ENCODE measurements at places on chromosomes 1 and 21.

- no peak for DNase-seq
These were observed 375.3 kb upstream of the C1orf87 start for GRCh38 chr1:60448850-60449249.

GRCh38 chr1:204728045-204728444, 42.5 kb upstream of the LRRN2 start:
- DNase-seq: no peak

DNA sequence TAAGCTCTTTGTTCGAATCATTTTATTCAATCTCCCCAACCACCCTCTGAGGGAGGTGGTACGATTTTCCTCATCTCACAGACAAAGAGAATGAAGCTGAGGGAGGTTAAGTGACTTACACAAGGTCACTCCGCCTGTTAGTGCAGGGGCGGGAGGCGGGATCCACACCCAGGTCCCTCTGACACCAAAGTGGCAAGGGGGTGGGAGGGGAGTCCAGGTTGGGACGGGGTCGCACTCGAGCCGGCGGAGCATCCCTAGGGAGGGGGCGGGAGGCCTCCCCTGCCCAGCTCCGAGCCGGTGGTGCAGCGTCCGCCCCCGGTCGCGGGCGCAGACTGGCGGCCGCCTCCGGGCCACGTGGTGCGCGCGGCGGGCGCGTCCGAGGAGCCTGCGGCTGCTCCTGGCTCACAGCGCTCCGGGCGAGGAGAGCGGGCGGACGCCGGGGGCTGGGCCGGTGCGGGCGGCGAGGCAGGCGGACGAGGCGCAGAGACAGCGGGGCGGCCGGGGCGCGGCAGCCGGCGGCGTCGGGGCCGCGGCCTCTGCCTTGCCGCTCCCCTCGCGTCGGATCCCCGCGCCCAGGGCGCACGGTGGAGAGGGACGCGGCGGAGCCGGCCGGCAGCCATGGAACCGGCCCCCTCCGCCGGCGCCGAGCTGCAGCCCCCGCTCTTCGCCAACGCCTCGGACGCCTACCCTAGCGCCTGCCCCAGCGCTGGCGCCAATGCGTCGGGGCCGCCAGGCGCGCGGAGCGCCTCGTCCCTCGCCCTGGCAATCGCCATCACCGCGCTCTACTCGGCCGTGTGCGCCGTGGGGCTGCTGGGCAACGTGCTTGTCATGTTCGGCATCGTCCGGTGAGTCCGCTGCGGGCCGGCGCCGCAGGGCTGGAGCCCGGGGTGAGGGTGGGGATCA, at the start of gene OPRD1:
Gene OPRD1, plus strand, starts transcription at position 405 of the 903 bp plus-strand sequence. Its CDS starts 214 bp downstream, at position 619.
- DNase-seq: no peak

DNA sequence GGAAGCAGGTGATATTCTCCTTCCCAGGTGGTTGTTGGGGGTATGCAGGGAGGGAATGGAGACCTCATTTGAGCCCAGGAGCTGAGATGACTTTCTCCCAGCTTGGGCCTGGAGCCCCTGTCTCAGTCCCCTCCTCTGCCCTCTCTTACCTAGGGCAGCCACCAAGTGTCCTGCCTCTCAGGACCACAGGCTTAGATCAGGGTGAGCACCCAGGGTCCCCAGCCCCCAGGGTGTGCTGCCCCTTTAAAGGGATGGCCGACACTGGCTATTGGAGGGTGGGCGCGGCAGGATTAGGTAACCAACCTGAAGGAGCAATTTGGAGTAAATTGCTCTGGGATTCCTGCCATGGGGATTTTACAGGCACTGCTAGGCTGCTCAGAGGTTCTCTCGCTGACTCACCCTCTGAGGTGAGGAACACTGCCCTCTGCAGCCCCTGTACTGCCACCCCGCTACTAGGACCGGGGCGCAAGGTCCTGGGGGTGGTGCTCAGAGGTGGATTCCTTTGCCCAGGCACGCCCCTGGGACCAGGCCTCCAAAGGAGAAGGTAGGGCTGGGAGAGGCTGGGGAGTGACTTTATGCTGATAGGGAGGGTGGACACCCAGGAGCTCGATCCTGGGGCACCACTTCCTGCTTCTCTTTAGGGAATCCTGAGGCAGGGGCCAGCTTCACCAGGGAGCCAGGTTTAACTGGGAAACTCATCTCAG, 1.5 kb downstream of the RPS6KA1 start:
- peak; percentile 45 for DNase-seq

GRCh38 chr1:32500387-32501209, 35.7 kb downstream of the ZBTB8B start:
- peak; percentile 91 for DNase-seq

DNA sequence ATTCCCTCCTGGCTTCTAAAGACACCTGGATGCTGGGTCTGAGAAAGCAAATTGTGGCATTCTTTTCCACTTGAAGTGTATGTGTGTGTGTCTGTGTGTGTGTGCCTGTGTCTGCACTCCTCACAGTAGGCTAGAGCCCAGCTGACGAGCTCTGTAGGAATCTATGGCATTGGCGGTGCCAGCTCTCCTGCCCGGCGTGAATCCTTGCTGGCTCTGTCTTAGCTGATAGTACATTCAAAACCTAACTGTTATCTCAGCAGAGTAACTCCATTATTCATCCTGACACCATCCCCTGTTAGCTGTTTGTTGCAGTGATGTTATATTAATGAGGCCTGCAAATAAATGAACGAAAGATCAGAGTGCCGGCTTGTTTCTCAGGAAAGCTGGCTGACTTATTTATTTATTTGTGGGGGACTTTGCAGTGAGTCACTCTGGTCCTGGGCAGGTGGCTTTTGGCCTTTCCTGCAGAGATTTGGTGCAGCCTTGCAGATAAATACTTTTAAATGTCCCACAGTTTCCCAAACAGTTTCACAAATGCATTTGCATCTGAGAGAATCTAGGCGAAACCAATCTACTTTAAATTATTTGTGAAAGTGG, 160.6 kb upstream of the CD34 start:
- no peak for DNase-seq

DNA sequence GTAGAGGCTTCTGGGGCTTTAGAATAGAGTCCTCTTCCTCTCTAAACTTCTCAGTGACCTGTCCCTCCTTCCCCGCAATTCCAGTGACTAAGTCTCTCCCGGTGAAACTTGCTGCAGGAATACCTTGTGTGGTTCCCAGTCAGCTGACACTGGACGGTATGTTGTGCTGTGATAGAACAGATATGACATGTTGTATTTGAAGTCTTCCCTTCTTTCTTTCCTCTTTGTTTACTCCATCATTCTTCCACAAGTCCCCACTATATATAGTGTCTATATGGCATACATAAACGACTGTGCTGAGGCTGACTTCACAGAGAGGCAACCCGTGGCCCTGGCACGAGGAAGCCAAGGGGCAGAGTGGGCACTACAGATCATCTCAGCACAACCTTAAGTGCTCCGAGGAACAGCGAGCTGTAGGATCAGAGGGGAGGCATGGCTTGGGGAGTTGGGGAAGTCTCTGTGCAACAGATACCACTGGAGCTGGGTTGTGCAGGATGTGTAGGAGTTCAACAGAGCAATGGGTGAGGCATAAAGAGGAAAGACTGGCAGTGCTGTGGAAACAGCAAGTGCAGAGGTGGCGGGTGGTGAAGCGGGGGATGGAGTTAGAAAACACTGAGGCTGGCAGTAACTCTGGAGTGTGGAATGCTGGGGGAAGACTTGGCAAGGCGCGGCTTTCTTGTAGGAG, 237.8 kb downstream of the TRABD2B start:
- no peak for DNase-seq

DNA sequence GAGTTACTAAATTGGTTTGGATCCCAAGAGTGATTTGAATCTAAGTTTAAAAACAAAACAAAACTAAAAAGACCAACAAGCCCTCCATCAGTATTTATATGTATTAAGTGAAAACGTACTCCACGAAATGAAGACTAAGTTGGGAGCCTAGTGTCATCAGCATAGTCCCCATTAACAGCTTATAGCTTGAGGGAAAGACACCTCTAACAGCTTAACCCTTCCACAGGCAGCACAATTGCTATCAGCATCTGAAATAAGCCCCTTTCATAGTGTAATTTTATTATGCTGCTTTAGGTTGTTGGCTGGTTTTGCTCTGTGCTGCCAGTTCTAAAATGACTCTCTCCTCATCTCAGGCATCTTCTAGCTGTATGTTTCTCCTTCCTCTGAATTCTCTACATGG, 25.8 kb upstream of the ST6GALNAC5 start:
- no peak for DNase-seq

DNA sequence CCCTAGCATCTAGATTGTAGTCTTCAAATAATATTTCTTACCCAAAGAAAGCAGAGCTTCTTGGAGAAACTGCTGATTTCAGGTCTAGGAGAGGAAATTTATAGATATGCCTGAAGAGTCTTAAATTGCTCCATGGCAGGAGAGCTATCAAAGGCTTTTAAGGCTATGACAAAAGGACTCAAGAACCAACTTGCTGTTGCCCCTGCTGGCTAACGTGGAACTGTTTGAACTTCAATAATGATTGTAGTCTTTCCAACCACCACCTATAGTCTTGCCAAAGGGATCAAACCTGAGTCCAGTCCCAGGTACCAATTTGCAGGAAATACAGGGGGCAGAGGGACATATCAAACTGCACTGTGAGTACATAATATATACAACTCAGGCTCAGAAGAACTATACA, 336.2 kb upstream of the ESRRG start:
- no peak for DNase-seq

- DNase-seq: no peak
These were observed 241.5 kb downstream of the FOXD2 start for GRCh38 chr1:47679301-47679791.

- peak; percentile 36 for DNase-seq
These were observed 62.4 kb downstream of the CD247 start for GRCh38 chr1:167455786-167456446.

GRCh38 chr1:177122461-177123251, 41.9 kb downstream of the ASTN1 start:
- DNase-seq: no peak

- no peak for DNase-seq
These were observed 240.2 kb upstream of the LYPLAL1 start for GRCh38 chr1:218933513-218933912.

- peak; percentile 25 for DNase-seq
These were observed 9.9 kb upstream of the COG2 start for GRCh38 chr1:230632273-230632873.

DNA sequence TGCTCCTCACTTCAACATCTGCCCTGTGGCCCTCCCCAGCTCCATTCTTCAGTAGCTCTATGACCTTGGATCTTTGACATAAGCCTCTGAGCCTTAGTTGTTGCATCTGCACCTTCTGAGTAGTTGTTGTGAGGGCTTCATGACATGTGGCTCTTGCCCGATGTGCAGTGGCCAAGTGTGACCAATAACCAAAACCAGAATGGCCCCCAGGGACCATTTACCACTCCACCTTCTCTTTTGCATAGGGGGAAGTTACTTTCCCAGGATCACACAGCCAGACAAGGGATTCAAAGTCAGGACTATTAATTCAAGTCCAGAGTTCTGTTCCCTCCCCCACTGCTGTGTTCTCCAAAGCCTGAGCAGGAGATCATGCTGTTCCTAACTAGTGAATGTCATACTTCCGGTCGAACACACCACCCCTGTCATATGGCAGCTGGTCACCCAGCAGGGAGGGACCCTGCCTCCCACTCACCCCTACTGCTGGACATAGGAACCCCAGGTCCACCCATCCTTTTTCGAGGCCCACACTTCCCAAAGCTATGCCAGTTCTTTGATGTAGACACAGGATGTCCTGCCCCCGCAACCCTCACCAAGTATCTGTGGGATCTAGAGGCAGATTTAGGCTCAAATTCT, 4.0 kb downstream of the FGR start:
- no peak for DNase-seq

DNA sequence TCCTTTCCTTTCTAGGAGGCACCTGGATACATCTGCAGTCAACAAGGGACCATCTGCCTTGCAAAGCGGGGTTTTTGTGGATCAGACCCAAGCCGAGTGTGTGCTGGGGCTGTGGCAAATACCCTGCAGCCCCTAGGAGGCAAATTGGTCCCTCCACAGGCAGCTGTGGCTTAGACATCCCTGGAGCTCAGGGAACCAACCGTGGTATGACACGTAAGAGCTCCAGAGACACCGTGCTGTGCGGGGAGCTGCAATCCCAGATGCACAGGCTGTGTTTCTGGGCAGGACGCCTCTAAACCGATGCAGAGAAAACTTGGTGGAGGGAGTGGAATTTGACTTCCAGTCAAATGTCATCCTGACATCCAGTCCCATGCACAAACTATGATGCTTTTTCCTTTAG, 141.5 kb downstream of the KAZN start:
- DNase-seq: no peak

GRCh38 chr1:53825306-53825705, 12.8 kb downstream of the NDC1 start:
- DNase-seq: no peak

- no peak for DNase-seq
These were observed 44.1 kb downstream of the MEGF6 start for GRCh38 chr1:3566951-3567804.

DNA sequence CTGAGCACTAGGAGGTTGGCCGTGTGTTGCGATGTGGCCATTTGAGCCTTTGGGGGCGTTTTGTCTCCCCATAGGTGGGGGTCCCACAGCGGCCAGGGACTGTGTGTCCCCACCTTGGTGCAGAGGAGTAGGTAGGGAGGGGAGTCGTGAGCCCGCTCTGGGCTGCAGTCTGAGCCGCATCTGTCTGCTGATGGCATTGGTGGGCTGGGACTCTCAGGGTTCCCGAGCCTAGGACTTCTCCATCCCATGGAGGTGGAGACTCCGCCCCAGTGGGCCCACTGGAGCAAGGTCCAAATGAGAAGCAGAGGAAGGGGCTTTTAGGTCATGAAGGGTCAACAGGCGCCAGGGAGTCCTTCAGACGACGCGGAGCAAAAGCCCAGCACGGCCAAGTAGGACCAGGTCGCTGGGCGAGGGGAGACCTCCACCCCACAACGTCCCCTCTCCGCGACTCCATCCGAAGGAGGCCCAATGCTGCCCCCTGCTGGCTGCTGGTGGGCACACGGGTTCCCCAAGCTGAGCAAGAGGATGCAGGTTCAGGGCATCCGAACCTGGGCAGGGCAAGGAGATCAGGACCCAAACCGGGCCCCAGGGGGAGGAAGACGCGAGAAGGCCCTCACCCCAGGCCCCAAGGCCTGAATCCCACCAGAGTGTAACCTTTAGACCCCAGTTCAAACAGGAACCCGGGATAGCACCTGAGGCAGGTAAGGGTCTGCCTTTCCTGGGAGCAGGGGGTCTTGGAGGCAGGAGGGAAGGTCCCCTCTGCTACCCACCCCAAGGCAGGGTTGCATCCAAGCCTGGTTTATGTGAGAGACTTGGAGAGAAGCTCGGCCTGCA, 14.9 kb downstream of the TTC34 start:
- DNase-seq: no peak
